ENCODE measurements at places on chromosomes 5 and 9.

- no peak for DNase-seq
These were observed 4.6 kb downstream of the SNX2 start for GRCh38 chr5:122779451-122779850.

DNA sequence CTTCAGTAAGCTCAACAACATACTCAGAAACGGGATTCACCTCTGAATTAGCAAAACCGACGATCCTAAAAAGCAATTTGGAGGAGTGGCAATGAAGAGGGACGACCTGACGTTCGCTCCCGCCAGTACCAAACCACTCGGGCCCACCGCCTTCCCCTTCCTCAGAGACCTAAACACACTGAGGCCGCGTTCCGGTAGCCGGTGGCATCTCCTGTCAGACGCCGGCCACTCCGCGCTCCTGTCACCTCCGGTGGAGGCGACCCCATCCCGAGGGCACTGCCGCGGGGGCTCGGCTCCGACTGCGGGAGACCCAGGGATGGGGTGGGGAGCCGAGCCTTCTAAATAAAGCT is 617 bp downstream of the PPP6C start:
- no peak for DNase-seq

DNA sequence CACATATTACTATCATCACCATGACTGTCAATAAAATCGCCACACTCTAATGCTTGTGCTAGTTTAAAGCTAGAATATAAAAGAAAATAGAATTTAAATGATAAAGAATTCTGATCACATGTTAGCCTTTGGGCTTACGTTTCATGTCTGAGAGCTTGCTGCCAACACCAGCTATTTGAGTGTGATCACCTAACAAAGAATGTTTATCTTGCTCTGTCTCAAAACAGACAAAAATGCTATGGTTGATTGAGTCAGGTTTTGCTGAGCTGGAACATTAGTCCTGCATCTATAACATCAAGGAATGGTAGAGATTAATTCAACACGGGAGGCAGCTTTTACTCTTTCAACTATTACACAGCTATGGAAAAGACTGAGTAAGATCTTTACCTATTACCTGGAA is 50.7 kb downstream of the MSX2 start:
- no peak for DNase-seq

DNA sequence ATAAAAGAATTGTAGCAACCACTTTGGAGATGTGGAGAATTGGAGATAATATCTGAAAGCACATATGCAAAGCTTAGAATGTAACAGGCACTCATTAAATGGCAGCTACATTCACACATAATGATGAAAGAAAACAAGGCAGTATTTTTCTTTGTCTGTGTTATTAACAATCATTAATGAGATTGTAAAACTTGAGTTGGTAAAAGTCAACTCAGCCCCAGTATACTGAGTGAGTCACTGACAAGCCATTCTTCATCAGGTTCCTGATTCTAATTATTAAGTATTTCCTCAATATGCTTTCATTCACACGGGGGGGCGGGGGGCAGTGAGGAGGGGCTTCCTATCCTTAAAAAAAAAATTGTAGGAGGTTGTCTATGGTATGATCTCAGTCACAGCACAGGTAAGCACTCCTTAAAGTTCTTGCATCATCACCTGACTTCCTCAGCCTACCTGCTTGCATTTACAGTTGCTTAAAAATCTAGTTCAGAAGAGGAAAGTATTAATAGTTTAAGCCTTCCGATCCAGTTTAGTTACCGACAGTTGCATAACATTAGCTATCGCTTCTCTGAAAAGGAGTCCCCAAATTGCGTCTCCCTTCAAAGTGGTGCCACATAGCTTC is 379.8 kb downstream of the EFNA5 start:
- no peak for DNase-seq

DNA sequence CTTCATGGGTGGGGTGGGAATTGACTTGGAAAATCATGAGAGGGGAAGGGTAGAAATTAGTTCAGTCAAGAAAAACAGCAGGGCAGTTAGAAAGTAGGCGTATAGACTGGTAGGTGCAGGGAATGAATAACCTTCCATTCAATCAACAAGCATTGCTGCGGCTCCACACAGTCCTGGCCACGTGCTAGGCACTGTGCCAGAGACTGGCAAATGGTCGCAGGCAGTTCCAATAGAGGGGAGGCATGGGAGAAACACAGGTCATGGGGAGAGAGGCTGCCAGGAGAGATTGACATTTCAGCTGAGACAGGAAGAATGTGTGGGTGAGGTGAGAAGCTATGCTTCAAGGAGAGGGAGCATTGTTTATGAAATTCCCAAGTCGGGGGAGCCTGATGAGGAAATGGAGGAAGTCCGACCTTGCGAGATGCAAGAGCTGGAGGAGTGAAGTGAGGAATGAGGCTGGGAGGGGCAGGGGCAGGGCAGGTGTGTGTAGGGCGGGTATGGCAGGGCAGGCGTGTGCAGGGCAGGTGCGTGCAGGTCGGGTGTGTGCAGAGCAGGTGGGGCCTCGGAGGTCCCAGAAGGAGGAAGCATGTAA is 54.4 kb upstream of the PPARGC1B start:
- DNase-seq = no peak

GRCh38 chr9:125843646-125844045 is 96.5 kb downstream of the PBX3 start:
- peak; percentile 55 for DNase-seq

DNA sequence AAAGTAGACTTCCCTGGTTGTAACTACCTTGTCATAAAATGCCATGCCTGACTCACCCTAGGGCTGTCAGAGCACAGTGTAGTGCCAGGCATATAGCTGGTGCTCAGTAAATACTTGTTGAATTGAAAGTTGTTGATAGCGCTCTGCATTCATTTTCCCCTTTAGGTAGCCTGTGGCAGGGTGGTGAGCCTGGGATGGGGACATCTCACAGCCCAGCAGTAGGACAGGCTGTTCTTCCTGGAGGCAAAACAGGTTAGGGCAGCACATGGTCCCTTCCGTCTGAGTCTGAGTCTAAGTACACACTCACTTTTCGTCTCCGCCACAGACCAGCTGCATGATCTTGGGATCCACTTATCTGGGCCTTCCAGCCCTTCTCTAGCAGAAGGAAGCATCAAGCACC is 401.9 kb downstream of the ZSWIM6 start:
- no peak for DNase-seq

GRCh38 chr9:11199335-11199734 is 586.5 kb upstream of the PTPRD start:
- DNase-seq = peak; percentile 39

- DNase-seq = no peak
These were observed 1.2 kb downstream of the USP20 start for GRCh38 chr9:129836311-129837007.

- no peak for DNase-seq
These were observed 20.3 kb upstream of the PCA3 start for GRCh38 chr9:76743931-76744330.

- DNase-seq = peak; percentile 6
These were observed 282.8 kb upstream of the TNC start for GRCh38 chr9:115400796-115401195.

DNA sequence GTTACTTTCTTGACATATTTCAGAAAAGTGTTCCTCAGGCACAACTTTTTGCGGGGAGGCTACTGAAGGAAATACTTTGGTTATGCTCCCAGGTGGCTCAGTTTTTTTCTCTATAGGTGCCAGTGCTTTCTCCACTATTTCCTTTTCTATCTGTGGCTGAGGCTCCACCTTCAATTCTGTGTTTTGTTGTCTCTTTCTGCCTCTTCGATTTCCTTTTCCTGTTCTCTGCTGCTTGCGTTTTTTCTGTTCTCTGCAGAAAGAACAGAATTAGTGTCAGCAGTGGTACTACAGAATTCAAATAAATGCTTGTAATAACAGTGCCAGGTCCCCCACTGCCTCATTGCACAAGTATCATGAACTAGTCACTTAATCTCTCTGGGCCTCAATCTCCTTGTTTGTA is 7.0 kb downstream of the HEMGN start:
- DNase-seq = no peak

All from retina (tissue), 1 donor.